ENCODE measurements at places on chromosomes 4 and X.

- DNase-seq: no peak
Measured at GRCh38 chrX:149312988-149313387, 192.1 kb downstream of the IDS start.

DNA sequence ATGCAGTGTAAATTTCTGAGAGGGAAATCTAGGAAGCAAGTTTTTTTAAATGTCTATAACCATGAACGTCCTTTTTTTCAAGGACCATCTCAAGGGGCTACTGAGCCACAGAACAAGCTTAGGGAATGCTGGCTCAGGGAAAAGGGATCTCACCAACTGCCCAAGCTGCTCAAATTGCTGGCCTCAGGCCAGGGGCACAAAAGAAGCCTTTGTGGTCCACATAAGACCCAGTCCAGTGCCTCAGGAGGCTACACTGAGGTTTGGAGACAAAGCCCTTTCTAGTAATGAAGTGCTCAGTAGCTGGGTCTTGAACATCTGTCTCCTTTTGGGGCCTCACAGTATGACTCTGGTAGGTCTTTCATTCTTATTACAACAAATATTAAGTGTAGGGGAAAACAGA lies 305.5 kb downstream of the RAB28 start:
- no peak for DNase-seq

DNA sequence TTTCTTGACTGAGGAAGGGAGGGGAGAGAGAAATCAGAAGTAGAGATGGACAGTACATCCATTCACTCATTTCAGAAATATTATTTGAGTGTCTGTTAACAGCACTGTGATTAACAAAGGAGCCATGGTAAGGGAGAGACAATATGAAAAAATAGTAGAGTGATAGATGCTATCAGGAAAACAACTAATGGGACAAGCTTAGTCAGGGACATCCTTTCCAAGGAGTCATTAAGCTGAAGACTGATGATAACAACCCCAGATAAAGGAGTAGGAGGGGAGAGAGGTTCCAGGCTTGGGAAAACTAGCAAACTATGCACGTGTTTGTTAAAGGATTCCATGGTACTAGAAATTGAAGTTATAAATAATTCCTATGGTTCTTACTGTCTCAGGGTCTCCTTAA lies 122.2 kb downstream of the CBR4 start:
- DNase-seq: no peak

GRCh38 chr4:113673450-113673849 lies 88.1 kb downstream of the CAMK2D start:
- no peak for DNase-seq

DNA sequence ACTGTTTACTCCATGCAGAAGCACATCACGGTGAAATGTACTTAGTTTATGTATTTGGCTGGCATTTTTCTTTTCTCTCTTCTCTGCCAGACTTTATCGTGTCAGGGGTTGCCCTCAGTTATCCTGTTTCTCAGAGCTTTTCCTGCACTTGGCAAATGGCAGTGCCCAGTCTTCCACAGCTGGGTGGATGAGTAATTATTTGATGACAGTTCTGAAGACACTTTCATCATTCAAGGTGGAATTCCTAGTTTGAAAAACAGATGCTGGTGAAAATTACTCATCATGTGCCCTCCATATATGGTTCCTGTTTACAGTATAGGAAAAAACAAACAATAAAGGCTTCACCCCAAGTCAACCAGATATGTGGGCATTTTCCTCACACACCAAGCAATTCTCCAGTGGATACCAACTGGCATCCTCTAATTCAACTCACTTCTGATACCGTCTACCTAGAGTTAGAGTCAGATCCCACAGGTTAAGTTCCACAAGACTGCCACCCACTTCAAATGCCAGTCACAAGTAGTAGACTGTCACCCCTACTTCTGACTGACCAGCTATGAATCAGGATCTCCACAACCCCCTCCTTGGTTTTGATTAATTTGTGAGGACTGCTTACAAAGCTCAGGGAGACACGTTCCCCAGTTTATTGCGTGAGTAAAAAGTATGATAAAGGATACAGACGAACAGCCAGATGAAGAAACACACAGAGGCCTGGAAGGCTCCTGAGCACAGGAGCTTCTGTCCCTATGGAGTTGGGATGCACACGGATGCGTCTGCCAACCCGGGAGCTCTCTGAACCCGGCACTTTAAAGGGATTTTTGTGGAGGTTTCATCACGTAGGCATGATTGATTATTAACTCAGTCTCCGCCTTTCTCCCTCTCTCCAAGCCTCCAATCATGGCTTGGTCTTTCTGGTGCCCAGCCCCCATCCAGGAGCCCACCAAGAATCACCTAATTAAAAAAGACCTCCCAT lies 72.9 kb downstream of the CLDN34 start:
- no peak for DNase-seq

DNA sequence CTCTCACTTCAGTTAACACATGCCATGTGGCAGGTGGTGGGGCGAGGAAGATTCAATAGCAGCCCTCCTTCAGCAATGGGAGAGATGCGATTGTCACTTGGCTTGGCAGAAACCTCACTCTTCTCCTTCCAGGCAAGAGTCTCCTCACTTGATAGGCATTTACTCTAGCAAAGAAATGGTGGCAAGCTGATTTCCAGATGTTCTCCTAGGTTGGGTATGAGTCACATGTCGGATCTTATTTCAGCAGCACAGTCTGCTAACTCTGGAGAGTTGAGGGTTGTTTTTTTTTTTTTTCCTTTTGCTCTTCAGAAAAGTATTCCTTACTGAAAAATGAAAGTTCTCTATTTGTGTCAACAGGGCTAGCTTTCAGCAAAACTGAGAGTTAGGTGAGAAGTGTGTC lies 119.5 kb upstream of the CHRDL1 start:
- no peak for DNase-seq

- DNase-seq: peak; percentile 10
Measured at GRCh38 chr4:94758141-94758699, 465 bp downstream of the BMPR1B start.

DNA sequence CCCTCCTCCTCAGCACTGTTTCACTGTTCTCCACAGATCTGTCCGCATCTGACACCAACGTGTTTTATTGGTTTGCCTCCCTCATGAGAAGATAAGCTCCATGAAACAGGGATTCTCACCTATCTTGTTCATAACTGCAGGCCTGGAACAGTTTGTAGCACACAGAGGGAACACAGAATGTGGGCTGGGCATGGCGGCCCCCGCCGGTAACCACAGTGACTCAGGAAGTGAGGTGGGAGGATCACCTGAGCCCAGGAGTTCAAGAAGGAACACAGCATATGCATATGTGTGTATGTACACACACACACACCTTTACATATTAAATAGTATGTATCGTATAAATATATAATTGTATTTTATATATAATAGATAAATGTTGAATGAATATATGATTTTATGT lies 168.6 kb downstream of the AFAP1 start:
- DNase-seq: no peak

Data from activated gamma-delta T cell (primary cell).